C1 segment of cervical spinal cord (tissue), 14 donors: ENCODE measurements at places on chromosomes 3 and 15.

- no peak for DNase-seq
These were observed 49.9 kb downstream of the CNTN3 start for GRCh38 chr3:74564560-74564959.

DNA sequence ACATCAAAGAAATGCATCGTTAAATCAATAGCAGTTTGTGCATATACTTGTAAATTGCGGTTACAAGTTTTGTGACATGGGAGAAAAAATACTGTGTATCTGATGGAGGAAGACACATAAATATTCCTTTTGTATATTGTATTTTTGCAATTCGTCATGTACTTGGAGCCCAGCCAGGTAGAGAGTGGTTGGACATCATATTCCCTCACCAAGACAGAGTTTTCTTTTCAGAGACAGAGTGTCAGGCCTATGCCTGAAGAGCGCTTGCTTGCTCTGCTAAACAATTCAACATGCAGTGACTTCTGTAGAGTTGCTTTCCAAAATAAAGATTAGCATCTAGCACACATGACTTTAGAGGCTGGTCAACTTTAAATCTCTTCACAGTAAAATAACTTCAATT lies 24.8 kb upstream of the MEIS2 start:
- no peak for DNase-seq

- DNase-seq: no peak
These were observed 21.7 kb downstream of the FBLN2 start for GRCh38 chr3:13570391-13571194.

- no peak for DNase-seq
These were observed 3.2 kb downstream of the XCR1 start for GRCh38 chr3:46024131-46024530.

DNA sequence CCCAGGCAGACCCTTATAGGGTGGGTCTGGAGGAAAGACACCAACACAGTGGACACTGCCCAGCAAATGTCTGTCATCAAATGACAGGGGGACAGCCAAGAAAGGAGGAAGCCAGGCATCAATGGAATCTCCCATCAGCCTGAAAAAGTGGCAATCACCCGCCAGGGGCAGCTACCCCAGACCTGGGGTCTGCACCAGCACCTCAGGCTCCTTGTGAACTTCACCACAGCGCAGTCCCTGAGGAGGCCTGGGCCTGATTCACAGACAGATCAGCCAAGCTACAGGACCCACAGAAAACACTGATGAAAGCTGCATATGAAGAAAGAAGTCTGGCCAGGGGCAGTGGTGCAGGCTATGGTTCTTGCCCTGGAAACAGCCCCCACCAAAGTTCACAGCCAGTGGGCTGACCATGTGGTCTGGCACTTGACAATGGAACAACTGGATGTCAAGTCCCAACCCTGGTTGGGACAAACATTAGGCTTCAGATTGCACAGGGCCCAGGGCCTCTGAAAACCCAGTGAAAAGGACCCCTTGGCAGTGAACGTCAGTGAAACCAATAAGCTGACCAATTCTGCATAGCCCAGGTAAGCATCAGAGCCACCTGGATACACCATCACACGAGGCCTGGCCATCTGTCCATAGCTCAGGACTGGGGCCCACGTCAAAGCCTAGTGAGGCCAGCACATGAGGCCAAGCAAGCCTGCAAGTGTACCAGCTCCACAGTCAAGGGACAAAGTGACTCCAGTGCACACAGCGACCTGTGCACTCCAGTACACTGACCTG lies 29.1 kb downstream of the ALS2CL start:
- no peak for DNase-seq

DNA sequence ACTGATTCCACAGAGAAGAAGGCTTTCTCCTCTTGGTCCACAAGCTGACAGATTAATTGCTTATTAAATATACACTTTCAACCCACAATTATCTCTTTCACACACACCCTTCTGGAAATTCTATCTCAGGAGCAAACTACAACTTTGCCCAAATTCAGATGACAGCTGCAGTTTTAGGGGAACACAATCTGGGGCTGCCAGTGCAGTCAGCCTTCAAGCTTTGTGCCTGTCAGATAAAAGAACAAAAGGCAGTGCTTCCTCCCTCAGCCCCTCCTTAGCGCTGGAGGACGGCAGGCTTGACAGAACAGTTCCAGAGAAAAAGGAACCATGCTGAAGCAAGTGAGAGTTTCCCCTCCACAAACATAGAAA lies 99.6 kb downstream of the TMCC1 start:
- no peak for DNase-seq

GRCh38 chr3:183317886-183318865 lies 65.1 kb downstream of the B3GNT5 start:
- DNase-seq: no peak

- peak; percentile 75 for DNase-seq
These were observed 765 bp upstream of the UBE2E2 start for GRCh38 chr3:23202203-23202920.

GRCh38 chr3:176442326-176442725 lies 755.0 kb downstream of the TBL1XR1 start:
- DNase-seq: no peak

- no peak for DNase-seq
These were observed 247.8 kb downstream of the ALCAM start for GRCh38 chr3:105614288-105615030.

- no peak for DNase-seq
These were observed 86.9 kb upstream of the PRTG start for GRCh38 chr15:55829826-55830225.

GRCh38 chr3:48897460-48898376 lies 964 bp downstream of the SLC25A20 start:
- DNase-seq: no peak

DNA sequence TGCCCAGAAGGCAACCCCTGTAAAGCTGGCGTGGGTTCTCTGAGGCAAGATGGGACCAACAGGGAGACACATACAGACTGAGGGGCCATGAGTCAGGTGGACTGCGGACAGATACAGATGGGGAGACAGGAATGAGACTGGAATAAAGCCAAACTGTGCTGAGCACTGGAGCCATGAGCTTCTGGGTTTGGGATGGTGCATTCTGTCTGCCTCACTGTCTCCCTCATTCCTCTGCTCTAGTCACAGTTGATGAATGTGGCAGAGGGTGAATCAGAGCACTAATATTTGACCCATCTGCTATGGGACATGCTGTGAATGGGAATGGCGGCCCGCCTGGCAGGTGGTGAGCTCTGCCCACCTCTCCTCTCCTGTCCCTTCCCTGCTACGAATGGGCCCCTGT lies 262.9 kb downstream of the EPHB1 start:
- DNase-seq: no peak

- DNase-seq: no peak
These were observed 86.9 kb downstream of the IL5RA start for GRCh38 chr3:3023111-3023745.

DNA sequence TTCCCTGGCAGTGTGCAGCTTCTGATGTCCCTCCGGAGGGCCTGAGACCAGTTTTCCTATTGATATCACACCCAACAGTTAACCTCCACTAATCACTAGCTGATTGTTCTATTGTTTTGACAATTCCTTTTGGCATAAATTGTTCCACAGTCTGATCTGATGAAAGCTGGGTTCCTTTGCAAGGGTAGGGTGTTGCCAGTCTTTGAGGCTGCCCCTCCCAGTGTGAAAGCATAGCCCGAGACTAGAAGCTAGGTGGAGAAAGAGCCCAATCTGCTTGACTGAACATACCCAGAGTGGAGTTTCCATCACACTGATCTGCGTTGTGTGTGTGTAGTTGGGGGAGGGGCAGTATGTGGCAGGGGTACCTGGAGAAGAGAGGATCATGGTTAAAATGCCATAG lies 10.3 kb upstream of the PRICKLE2 start:
- no peak for DNase-seq

DNA sequence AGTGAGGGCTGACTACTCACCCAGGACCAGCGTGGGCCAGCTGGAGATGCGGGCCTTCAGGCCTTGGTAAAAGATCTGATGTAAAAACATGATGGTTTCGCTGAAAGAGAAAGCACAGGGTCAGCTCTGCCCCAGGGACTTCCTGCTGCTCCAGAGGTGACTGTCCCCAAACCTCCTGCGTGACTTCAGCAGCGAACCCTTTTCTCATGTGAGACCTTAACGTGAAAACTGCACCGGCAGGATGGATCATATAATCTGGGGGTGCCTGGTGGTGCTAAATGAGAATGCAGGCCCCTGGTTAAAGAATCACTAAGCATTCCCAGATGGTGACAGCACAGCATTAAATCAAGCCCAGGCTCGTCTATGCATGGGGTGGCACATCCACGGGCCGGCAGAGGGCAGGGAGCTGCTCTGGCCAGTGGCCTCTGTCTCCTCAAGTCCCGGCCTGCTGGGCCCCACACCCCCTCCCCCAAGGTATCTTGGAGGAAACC lies 55.4 kb downstream of the RASGRF1 start:
- DNase-seq: no peak

DNA sequence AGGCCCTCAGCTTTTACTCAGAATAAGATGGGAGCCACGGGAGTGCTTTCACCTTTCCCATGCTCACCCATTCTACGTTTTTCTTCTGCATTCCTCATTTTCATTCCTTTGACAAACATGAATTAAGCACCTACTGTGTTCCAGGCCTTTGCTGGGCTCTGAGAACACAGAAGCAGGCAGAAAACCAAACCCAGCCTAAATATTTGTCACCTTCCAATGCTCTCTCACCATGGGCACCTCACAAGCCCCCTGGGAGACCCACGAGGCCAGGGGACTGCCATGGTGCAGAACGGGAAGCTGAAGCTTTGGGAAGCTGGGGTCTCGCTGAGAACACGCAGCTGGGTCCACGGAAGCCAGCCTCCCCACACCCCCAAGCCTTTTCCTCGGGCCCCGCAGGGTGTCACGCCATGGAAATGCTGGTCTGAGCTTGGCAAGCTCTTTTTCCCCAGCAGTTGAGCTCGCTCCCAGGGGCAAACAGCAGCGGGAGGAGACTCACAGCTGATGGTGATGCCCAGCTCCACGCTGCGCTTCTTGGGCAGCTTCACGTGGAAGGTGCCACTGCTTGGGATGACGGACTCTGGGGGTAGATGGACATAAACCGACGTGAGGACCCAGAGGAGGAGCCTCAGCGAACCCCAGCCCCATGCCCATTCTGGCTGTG lies 27.7 kb downstream of the GRIP2 start:
- no peak for DNase-seq

- DNase-seq: no peak
These were observed 417.0 kb upstream of the AGTR1 start for GRCh38 chr3:148280623-148281242.

DNA sequence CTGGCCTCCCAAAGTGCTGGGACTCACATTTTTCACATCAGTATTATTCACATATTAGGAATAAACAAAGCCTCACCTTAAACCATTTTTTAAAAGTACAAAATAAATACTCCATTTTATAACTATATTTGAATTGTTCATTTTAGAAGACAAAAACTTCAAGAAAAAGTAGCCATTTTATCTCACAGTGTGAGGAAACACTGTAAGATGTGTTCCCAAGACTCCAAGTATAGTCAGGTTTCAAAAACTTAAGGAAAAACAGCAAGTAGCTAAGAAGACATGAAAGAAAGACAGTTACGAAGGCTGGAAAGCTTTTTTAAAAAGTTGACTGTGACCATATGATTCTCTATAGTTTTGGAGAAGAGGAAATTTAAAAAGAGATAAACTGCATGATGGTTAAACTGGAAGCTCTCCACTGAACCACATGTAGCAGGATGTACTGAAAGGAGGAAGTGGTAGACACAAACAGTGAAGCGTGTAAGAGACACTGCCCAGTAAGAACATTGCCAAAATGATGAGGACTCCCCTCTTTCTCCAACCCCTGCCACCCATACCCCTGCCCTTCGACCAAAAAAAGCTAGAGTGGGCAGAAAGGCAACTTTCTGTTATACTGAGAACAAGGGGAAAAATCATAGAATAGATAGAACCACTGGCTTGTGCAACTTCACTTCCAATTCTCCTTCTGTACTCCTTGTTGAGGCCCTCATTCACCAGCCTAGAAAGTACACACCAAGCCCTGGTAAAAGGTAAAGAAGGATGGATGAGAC lies 6.2 kb upstream of the TMF1 start:
- DNase-seq: no peak

- DNase-seq: no peak
These were observed 92.8 kb downstream of the FOXP1 start for GRCh38 chr3:71490692-71491091.

GRCh38 chr15:32657198-32657883 lies 15.8 kb downstream of the SCG5 start:
- no peak for DNase-seq
